Stimulated activated CD8-positive, alpha-beta memory T cell treated with anti-CD3 and anti-CD28 coated beads, Interleukin-4, amount 100 ng/mL, for 1 hour (primary cell): ENCODE measurements at places on chromosomes 3 and 15.

GRCh38 chr3:115658337-115659181 lies 35.2 kb downstream of the GAP43 start:
- peak; percentile 39 for DNase-seq

DNA sequence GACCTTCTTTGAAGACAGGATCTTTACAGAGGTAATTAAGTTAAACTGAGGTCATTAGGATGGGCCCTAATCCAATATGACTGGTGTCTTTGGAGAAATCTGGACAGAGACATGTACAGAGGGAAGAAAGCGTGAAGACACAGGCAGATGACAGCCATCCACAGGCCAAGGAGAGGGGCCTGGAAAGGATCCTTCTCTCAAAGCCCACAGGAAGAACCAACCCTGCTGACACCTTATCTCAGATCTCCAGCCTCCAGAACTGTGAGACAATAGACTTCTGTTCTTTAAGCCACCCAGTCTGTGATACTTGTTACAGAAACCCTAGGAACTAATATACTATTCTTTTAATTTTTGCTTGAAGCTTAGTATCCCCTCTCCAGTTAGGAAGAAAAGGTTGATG lies 74.2 kb downstream of the WDR76 start:
- no peak for DNase-seq

DNA sequence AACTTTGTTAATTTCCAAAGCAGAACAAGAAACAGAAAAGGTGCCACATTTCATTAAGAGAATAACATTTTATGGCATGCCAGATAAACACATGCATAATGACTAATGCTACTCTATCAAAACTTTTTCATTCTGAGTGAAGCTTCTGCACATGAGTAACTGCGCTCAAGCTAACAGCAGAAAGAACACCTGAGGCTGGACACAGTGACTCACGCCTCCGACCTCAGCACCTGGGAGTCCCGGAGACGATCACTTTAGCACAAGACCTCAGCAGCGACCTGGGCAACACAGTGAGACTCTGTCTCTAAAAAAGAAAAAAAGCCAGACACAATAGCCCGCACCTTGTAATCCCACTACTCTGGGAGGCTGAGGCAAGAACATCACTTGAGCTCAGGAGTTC lies 70.6 kb downstream of the ACAP2 start:
- DNase-seq, result no peak

- no peak for DNase-seq
These were observed 273.2 kb upstream of the RGMA start for GRCh38 chr15:93362203-93362602.

GRCh38 chr15:36753173-36753572 lies 173.7 kb downstream of the CDIN1 start:
- DNase-seq, result no peak

GRCh38 chr3:44915702-44916438 lies 41.5 kb downstream of the TGM4 start:
- no peak for DNase-seq

DNA sequence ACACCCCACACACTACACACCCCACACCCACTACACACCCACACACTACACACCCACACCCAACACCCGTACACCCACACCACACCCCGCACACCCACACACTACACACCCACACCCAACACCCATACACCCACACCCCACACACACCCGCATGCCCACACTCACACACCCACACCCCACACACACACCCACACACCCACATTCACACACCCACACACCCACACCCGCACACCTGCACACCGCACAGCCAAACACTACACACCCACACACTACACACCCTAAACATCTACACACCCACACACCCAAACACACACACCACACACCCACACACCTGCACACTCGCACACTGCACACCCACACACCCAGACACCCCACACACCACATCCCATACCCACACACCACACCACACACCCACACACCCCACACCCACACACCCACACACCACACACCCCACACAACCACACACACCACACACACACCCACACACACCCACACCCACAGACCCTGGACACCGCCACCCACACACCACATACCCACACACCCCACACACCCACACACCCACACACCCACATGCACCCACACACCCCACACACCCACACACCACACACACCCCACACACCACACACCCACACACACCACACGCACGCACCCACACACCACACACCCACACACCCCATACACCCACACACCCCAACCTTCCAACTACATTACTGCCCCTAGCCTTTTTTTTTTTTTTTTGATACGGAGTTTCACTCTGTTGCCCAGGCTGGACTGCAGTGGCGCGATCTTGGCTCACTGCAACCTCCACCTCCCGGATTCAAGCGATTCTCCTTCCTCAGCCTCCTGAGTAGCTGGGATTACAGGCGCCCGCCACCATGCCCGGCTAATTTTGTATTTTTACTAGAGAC lies 16.9 kb downstream of the CEP19 start:
- DNase-seq, result no peak

DNA sequence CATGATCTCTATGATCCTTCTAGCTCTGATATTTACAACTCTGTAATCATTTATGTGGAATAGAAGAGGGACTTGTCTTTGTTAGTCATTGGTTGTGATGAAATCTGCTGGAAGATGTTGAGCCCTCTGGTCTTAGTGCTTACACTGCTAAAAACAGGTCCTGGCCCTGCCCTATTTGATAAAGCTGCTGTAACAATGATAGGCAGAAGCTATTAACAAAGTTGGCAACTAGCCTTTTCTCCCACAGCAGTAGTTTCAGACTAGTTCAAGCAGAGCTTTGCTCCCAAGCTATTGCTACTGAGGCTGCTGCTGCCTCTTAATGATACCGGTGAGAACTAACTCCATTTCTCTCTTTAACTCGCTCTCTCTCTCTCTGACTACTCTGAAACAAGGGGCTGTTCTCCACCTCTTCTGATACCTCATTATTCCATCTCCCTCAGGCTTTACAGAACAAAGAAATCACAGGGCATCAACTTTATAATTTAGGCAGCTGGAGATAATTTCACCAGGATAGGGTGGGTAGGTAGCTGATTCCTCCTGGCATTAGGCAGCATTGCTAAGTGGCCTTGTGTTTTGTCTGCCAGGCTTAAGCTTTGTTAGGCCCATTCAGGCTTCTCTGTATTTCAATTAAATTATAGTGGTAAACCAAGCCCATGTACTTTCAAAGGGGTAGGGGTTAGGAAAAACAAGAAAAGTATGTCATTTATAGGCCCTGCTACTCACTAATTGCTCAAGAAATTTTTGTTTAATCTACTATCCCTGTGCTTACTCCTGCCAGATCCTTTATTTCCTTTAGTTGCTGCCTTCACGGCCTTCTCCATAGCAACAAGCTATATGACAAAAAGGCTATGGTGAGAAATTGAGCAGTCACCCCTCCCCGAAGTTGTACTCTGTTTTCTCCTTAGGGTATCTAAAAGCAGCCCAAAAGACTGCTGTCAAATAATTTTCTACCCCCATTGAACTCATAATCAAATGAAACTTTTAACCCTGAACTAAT lies 139.6 kb downstream of the RBPMS2 start:
- DNase-seq, result no peak

DNA sequence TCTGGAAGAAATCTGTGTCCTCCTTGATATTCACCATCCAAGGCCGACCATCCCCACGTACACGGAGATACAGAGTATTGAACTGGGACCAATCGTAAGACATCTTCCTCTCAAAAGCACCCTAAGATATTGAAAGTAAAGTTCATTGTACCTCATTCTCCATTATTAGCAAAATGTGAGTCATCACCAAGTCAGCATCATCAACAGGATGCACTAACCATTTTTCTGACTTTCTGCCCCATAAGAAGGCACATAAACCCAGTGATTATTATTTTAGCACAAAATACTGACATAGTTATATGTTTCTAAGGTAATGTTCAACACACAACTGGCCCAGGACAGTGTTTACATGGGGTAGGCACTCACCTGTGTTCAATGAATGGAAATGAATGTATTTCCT lies 7.4 kb downstream of the NDUFAF1 start:
- no peak for DNase-seq

GRCh38 chr3:184234224-184234623 lies 4.8 kb downstream of the VWA5B2 start:
- no peak for DNase-seq

GRCh38 chr3:69740103-69741021 lies 1.1 kb downstream of the MITF start:
- DNase-seq, result no peak

DNA sequence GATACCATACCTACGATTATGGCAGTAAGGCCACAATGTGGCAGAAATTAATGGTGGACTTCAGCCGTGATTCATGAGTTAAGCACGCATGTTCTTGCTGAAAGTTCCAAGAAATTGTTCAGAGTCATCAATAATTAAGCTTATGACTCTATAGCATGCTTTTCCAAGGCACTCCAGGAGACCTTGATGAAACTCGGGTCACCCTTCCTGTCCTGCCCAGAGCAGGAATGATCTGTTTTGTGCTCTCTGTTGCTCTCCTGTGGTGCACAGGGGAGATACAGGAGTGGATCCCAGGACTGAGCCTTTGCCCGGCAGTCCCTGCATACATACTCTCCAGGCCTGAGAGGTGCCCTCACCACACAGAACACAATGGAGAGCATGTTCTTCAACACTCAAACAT lies 141.6 kb upstream of the SLC2A2 start:
- no peak for DNase-seq

- DNase-seq, result no peak
These were observed 2.2 kb downstream of the RBP1 start for GRCh38 chr3:139537361-139537760.

DNA sequence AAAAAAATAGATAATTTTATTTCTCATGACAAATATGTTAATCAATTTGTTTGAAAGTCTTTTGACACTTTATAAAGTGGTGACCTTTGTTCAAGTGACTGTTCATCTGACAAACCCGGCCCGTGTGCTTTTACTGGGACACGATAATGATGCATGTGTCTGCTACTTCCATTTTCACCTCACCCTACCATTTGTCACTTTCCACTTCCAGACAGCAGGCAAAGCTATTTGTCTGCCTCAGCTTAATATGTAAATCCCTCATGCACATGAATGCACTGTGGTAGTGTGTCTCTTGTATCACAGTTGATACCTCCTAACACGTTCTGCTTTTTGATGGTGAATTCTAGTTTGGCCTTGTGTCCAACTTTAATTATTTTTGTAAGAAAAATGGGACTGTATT lies 204.3 kb downstream of the BBX start:
- no peak for DNase-seq

GRCh38 chr15:78093242-78094020 lies 1.1 kb downstream of the SH2D7 start:
- DNase-seq, result no peak

- DNase-seq, result no peak
These were observed 1.4 kb downstream of the CEMIP start for GRCh38 chr15:80780416-80781221.

GRCh38 chr3:13207975-13208705 lies 134.9 kb upstream of the IQSEC1 start:
- DNase-seq, result no peak

DNA sequence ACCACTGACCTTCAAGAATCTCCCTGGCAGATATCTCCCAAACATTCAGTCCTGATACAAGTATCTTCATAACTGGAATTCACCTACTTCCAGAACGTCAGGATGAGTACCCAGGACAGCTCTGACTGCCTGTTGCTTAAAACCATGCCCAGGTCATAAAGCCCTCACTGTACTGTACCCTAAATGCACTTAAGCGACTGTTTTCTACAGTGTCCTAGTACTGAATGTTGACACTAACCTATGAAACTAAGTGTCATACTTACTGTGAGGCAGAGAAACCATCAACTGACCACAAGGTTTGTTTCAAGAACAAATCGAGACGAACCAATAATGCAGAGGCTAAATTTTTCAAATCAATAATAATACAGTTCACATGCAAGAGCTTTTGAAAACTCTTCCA lies 178.7 kb upstream of the NSMCE3 start:
- DNase-seq, result no peak

DNA sequence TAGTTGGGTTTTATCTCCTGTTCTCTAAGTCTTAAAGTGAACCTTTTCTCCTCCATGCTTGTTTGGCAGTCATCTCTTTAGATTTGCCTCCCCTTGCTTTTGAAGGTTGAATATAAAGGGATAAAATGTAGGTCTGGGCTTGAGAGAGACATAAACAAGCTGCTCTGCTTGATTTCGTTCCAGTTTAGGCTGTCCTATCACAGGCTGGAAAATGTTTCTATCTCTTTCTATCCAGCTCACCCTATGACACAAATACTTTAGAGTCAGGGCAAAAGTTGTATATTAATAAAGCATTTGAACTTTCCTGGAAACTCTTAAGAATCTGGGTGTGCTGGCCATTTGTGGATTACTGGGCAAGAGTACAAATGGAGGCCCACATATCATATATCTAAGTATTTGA lies 29.5 kb upstream of the ZBBX start:
- DNase-seq, result no peak

- DNase-seq, result no peak
These were observed 21.7 kb downstream of the AQP9 start for GRCh38 chr15:58159827-58160386.

DNA sequence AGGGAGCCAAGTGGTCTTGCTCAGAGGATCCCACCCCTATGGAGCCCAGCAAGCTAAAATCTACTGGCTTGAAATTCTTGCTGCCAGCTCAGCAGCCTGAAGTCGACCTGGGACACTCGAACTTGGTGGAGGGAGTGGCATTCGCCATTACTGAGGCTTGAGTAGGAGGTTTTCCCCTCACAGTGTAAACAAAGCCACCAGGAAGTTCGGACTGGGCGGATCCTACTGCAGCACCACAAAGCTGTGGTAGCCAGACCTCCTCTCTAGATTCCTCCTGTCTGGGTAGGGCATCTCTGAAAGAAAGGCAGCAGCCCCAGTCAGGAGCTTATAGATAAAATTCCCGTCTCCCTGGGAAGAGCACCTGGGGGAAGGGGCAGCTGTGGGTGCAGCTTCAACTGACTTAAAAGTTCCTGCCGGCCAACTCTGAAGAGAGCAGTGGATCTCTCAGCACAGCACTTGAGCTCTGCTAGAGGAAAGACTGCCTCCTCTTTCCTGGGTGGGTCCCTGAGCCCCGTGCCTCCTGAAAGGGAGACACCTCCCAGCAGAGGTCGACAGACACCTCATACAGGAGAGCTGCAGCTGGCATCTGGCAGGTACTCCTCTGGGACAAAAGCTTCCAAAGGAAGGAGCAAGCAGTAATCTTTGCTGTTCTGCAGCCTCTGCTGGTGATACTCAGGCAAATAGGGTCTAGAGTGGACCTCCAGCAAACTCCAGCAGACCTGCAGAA lies 576.3 kb upstream of the NECTIN3 start:
- no peak for DNase-seq

GRCh38 chr3:20669675-20670074 lies 483.7 kb upstream of the SGO1 start:
- DNase-seq, result no peak

DNA sequence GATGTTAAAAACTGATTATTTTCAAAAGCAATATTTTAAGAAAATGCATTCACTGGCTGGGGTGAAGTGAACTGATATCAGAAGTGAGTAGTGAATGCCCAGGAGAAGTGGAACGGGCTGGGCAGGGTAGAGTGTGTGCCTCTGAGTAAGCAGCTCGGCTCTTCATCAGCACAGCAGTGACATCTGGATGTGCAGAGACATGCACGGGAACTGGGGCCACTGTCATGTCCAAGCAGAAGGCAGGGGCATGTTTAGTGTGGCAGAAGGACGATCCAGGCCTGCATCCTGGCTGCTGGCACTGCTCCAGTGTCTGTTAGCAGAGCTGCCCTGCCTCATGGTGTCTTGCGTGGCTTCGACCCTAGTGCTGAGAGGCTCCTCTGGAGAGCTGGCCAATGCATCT lies 305.6 kb upstream of the LRRFIP2 start:
- no peak for DNase-seq

GRCh38 chr3:474828-475227 lies 278.3 kb downstream of the CHL1 start:
- DNase-seq, result no peak

GRCh38 chr15:67127331-67127664 lies 61.9 kb downstream of the SMAD3 start:
- no peak for DNase-seq
